ENCODE measurements at places on chromosomes 11 and 22.
A peak's percentile ranks its signal among the peaks of the same experiment; 100 is the strongest.

DNA sequence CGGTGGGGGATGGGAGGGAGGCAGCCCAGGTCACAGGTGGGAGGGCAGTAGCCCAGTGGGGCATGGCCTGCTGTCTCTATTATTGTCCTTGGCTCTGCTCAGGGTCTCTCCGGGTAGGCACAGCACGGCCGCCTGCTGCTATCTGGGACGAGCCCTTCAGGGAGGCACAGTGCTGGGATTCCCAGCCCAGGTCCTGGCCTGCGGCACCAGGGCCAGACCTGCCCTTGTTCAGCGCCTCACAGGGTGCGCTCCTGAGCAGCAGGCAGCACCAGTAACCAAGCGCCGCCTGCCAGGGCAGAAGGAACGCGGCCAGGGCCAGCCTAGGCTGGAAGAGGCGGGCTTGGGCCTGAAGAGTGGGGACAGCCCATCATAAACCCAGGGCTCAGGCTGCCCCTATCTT lies 151.0 kb downstream of the MPPED1 start:
- no peak for DNase-seq

GRCh38 chr11:11789735-11790369 lies 51.9 kb upstream of the USP47 start:
- peak; percentile 25 for DNase-seq

GRCh38 chr22:48240148-48240934 lies 1477.9 kb downstream of the TBC1D22A start:
- no peak for DNase-seq

DNA sequence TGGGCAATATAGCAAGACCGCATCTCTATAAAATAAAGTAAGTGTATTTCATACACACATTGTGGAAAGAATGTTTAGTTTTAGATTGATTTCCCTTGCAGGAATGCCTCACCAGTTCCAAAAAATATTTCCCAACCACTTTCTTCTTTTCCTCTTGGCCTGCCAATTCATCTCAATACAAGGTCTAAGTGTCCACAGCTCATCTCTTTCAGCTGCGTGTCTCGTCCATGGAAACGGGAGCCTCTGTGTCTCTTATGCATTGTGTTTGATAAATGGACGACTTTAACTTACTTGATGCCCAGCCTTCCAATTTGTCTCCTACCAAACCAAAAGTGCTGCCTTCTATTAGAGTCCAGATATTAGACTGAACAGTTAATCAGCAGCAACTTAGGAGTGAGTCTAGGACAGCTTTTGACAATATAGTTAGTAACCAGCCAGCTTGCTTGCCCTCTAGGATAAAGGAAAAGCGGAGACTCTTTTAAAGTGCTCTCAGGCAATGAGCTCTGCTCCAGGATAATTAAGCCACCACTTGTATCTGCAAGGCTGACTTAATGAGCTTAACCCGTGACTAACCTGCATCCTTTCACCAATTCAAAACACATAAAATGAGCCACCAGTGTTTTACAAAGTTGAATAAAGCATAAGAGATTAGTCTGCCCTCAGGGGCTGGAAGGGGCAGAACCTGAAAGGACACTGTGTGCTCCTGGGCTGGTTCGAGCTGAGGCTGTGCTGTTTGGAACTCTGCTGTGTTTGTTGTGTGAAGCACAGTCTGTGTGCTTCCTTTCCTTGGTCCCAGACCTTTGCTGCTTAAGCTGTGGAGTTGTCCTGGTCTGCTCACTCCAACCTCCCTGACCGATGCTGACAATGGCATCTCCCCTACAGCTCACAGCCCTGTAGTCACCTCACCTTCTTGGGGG lies 27.5 kb downstream of the FBXO7 start:
- no peak for DNase-seq

- DNase-seq: no peak
Observed at GRCh38 chr11:69035946-69036340, 12.8 kb upstream of the TPCN2 start.

- DNase-seq: no peak
Observed at GRCh38 chr22:29167032-29167911, 38.4 kb upstream of the EMID1 start.

DNA sequence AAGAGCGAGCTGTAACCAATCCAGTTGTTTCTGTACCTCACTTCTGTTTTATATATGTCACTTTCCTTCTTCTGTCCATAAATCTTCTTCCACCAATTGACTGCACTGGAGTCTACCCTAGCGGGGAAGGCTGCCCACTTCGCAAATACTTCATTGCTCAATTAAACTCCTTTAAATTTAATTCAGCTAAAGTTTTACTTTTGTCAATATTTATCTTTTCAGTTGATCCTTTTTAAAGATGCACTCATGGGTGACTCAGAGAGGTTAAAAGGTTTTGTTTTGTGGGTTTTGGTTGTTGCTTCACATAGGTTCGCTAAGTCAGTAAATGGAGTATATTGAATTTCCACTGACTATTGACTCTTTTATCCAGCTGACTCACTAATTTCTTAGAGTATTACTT lies 597.2 kb downstream of the DLG2 start:
- DNase-seq: no peak

DNA sequence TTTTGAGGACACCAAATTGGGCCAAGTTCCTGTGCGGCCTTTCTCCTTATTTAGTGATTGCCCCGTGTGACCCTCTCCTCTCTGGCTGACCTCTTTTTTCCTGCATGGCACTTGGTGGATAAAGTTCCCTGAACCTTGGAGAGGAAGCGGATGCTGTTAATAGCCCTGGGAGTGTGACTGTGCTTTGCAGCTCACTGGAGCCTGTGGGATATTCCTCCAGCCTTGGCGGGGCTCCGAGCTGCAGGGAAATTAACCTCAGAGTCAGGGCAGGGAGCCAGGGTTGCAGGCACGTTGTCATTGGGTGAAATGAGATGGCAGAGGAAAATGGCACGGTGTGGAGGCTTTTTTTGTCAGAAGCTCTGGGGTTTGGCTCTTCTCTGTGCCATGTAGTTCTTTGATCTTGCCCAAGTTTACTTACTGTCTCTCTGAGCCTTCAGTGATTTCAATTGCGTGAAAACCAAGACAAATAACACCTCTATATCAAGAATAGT lies 965 bp downstream of the OR9Q1 start:
- no peak for DNase-seq

- no peak for DNase-seq
Observed at GRCh38 chr11:129321076-129321475, 54.6 kb upstream of the BARX2 start.

DNA sequence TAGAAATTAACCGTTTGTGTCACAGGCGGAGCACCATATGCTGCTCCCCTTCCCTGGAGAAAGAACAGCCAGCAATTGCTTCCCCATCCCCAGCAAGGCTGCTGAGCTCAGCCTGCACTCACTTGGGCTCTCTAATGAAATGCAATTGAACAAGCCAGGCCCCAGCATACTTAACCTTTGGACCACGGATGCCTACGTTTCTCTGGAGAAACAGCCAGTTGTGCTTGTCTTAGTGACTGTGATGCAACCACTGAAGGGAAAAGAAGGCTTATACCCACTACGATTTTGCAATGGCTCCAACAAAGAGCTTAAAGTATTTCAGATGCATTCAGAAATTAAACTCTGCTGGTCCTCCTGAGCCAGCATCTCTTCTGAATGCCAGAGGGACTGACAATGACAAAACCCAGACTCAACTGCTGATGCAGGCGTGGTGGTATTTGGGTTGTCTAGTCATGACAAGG lies 51.3 kb upstream of the SESN3 start:
- no peak for DNase-seq

- DNase-seq: no peak
Observed at GRCh38 chr11:120383518-120384155, 47.4 kb downstream of the ARHGEF12 start.

GRCh38 chr22:49948116-49948957 lies 12.2 kb upstream of the PIM3 start:
- no peak for DNase-seq

DNA sequence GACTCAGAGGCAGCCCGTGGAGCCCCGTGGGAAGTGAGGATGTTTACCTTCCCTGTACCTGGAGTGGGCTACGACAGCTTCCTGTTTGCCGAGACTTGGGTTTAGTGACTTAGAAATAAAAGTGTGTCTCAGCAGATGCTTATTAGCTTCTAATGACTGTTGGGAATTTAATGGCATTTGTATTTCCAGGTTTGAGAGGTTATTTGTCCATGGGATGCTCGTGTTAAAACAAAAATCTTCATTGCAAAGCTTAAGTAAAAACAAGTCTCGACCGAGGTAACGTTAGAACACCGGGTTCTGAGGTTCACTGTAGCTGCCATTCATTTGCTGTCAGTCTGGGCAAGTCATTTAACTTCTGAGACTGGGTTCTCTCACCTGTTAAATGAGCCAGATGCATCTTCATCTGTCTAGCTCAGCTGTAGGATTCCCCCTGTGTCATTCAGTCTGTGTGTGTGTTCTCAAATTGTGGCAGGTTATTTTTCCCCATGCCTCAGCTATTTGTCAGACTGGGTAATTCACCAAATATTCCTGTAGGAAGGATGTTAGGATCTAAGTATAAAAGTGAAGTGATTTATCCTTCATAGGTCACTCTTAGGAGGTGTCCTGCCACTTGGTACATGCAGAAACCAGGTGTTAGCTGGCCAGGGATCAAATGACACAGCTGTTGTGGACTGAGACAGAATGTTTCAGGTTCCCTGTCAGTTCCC lies 791 bp downstream of the EI24 start:
- DNase-seq: peak; percentile 40

DNA sequence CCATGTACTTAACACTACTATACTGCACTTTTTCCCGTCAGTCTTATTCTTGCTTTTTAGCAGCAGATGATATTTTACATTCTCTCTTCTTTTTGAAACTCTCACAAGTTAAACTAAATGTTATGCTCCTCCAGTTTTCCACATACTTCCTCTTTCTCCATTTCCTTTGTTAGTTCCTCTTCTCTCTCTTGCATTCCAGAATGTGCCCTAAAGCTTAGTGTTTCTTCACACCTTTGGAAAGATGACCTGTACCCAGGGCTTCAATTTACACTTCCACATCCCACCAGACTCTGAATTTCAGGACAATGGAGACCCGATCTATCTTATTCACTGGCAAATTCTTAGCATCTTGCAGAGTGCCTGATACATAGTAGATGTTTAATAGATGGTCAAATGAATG lies 51.8 kb downstream of the APIP start:
- no peak for DNase-seq

DNA sequence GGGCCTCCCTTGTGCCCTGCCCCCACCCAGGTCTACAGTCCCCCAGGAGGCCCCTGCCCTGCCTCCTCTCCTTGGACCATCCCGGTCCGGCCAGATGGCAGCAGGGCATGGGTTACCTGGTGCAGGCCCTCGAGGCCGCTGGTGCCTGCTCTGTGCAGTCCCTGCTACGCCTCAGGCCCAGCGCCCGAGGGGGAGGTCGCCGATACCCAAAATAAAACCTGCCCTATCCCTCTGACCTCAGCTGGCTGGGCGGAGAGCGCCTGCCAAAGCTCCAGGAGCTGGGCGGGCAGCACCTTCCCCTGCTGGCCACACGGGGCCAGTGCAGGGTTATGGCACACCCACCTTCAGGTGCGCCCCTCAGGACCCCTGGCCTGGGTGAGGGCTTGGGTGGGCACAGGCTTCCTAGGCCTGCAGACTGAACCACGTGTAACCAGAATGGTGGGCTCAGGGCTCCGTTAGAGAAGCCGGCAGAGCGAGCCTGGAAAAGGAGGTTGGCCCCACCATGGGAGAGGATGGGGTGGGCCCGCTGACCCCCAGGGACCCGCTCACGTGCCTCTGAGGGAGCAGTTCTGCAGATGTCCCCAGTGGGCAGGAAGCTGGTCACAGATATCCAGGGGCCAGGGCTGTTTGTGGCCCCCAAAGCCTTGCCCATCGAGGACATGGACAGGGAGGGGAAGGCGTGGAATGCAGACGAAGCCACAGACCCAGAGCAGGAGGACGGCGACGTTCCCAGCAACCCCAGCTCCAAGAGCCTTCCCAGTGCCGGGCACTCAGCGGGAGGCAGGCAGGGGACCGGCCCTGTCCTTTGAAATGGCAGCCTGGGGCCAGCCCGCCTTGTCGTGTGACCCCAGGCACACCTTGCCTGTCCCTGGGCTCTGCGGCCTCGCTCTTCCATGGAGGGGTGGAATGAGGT lies 1.7 kb upstream of the TNNT3 start:
- DNase-seq: no peak

- DNase-seq: no peak
Observed at GRCh38 chr11:58829786-58830185, 14.7 kb downstream of the GLYATL2 start.

DNA sequence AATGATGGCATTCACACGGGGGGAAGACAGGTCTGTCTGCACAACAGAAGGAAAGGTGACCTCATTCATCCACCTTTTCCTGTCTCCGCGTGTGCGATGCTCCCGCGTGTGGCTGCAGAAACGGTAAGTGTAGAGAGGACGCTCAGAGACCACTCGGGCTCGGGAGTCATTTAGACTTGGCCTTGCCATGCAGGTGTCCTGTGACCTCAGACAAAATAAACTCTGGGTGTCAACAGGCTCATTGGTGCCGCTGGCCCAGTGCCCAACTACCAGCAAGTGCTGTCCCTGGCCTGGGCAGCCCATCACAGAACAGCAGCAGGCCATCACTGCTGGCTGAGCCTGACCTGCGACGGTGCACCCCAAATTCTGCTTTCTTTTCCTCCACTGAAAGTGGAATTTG lies 48.1 kb upstream of the ARFGAP3 start:
- no peak for DNase-seq

DNA sequence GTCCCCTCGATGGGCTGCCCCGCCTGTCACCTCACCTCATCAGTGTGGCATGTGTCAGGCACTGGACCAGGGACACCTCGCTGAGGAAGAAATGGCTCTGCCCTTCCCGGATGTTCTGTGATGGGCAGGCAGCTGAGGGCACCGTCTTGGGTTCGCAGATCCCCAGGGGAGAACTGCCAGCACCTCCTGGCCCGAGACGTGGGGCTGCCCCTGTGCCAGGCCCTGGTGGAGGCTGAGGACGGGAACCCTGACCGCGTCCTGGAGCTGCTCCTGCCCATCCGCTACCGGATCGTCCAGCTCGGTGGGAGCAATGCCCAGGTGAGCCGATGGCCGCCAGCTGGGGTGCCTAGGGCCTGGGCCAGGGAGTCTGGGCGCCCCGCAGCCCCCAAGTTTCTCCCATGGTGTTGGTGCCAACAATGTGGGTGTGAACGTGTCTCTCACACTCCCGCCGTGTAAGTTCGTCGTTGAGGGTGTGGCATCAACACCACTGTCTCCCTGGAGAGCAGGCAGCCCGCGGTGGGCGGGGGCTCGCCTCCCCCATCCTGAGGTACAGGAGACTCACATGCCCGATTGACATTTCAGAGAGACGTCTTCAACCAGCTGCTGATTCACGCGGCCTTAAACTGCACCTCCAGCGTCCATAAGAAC lies 7.3 kb upstream of the GTSE1 start:
- no peak for DNase-seq

DNA sequence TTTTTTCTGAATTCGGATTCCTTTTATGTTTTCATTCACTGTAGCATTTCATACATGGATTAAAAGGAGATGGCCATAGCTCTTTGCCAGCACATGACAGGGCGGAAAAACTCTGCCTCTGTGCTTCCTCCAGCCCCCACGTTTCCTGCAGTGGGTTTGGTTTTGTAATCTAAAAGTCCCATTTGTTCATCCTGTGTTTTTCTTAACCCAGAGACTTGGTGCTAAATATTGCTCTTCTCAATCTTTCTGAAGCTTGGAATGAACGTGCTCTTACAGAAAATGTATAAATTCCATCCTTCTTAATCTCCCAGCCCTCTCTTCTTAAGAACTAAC lies 89.9 kb downstream of the PPP6R3 start:
- DNase-seq: no peak
